ENCODE measurements at places on chromosomes 2 and 18.

DNA sequence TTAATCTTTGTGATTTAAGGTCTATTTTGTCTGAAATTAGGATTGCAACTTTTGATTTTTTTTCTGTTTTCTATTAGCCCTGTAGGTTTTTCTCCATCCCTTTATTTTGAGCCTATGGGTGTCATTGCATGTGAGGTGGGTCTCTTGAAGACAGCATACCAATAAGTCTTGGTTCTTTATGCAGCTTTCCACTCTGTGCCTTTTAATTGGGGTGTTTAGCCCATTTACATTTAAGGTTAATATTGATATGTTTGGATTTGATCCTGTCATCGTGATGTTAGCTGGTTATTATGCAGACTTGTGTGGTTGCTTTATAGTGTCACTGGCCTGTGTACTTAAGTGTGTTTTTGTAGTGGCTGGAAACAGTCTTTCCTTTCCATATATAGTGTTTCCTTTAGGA, 17.7 kb downstream of the EHBP1 start:
- no peak for DNase-seq

DNA sequence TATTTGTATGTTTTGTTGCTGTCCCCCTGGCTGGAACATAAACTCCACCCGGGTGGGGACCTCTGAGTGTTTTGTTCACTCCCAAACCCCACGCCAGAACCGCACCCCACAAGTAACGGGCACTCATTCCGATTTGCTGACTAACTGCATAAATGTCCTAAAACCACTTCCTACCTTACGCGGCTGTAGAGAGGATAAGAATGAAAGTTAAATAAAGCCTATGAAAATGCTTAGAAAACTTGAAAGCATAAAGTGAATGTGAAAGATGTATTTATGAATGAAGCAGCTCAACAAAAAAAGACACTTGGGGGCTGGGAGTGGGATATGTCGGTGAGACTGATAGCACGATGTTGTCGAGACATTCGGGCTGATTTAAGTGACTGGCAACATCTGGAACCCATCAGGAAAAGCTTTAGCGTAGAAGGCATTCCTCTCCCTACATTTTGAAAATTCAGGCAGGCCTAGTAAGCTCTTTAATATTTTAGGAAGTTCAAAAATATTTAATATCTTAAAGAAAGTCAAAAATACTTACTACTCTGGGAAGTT, 206.7 kb downstream of the SH3RF3 start:
- no peak for DNase-seq

- DNase-seq, result no peak
These were observed 193.6 kb downstream of the CD226 start for GRCh38 chr18:69754108-69754507.

DNA sequence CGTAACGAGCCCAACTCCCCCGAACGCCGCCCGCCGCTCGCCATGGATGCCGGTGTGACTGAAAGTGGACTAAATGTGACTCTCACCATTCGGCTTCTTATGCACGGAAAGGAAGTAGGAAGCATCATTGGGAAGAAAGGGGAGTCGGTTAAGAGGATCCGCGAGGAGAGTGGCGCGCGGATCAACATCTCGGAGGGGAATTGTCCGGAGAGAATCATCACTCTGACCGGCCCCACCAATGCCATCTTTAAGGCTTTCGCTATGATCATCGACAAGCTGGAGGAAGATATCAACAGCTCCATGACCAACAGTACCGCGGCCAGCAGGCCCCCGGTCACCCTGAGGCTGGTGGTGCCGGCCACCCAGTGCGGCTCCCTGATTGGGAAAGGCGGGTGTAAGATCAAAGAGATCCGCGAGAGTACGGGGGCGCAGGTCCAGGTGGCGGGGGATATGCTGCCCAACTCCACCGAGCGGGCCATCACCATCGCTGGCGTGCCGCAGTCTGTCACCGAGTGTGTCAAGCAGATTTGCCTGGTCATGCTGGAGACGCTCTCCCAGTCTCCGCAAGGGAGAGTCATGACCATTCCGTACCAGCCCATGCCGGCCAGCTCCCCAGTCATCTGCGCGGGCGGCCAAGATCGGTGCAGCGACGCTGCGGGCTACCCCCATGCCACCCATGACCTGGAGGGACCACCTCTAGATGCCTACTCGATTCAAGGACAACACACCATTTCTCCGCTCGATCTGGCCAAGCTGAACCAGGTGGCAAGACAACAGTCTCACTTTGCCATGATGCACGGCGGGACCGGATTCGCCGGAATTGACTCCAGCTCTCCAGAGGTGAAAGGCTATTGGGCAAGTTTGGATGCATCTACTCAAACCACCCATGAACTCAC, 673 bp downstream of the PCBP1 start:
- peak; percentile 60 for DNase-seq

DNA sequence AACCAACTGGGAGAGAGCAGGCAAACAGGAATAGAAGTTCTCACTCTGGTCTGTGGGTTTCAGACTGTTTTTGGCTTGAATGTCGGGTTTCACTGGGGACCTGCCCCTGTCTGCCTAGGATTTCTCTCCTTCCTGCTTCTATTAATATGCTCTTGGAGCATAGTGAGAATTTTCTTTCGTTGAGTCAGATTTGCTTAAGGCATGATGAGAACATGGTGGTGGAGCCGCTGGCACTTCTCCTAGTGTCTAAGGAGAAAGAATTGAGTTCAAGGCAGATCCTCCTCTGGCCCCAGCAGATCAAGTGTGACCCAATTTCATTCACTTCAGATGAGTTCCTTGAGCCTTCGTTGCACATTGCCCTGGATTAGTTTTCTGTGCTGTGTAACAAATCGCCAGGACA, 103.9 kb upstream of the HS6ST1 start:
- no peak for DNase-seq

DNA sequence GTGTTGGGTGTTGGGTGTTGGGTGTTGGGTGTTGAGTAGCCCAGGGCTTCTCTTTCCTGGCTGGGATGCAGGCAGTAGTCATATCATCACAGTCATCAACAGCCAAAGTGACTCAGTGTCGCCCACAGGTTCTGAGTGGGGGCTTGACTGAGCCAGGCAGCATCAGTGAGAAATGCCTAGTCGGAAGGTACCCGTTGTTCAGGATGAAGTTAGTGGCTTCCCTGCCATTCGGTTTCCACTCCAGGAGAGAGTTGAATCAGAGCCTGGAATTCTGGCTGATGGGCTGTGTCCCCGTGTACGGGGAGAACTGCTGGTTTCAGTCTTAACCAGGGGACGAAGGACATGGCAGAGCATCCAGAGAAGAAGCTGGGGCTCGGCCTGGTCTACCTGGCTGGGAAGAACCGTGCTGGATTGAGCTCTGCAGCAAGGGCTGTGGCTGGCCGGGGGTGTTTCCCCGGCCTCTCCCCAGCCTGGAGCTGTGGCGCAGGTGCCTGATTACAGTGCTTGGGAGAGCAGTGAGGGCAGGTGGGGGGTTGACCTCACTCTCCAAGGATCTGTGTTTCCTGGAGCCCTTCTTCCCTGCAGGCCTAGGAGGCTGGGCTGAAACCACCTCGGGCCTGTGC, 49.4 kb downstream of the AGAP1 start:
- DNase-seq, result no peak

GRCh38 chr2:19775838-19776237, 125.9 kb downstream of the TTC32 start:
- DNase-seq, result no peak

DNA sequence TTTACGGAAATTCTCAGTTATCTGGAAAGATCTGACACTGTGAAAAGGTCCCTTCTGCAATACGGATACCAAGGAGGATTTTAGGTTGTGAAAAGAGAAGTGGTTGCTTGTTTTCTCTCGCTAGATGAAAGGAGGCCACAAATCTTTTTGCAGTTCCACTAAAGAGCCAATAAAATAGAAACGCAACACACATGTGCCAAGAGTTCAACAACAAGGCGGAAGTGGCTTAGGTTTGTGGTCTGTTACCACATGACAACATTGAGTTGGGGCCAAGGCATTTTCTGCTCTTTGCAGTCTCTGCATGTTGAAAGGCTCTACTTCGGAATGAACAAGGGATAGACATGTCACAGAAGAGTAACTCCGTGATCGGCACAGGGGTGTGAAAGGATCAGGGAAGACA, 115.7 kb upstream of the OSR1 start:
- DNase-seq, result peak; percentile 43

DNA sequence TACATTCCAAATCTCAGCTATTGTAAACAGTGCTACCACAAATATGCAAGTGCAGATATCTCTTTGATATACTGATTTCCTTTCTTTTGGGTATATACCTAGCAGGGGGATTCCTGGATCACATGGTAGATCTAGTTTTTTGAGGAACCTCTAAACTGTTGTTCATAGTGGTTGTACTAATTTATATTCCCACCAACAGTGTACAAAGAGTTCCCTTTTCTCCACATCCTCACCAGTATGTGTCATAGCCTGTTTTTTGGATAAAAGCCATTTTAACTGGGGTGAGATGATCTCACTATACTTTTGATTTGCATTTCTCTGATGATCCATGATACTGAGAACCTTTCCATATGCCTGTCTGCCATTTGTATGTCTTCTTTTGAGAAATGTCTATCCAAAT, 6.3 kb upstream of the CCNT2 start:
- no peak for DNase-seq

GRCh38 chr2:207274530-207275189, 108.9 kb upstream of the KLF7 start:
- no peak for DNase-seq

GRCh38 chr18:22726469-22726868, 206.7 kb upstream of the RBBP8 start:
- DNase-seq, result no peak

- DNase-seq, result no peak
These were observed 99.1 kb upstream of the ARHGAP15 start for GRCh38 chr2:143030127-143030526.

Data from NAMALWA (cell line).